ENCODE measurements at places on chromosomes 5 and 9.

DNA sequence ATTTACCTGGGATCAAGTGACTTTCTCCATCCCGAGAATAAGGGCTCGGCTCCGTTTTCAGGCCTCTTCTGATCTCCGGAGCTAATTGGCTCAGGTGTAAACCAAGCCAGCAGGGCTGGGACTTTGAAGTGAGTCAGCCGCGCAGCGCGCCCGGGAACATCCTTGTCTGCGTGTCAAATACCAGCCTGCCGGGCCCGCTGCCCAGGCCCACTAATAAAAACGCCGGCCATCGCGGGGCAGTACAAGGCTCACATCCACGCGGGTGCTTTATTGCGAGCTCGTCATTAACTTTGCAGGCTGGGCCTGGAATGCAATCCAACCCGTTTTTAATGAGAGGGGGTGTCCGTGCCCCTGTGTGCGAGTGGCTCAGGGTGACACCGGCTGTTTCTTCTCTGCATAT is 416.8 kb downstream of the IRX2 start:
- DNase-seq, result no peak

- no peak for DNase-seq
Observed at GRCh38 chr5:32043105-32043504, 131.0 kb downstream of the GOLPH3 start.

GRCh38 chr5:143085319-143085917 is 315.2 kb downstream of the ARHGAP26 start:
- DNase-seq, result peak; percentile 64

- no peak for DNase-seq
Observed at GRCh38 chr5:117652036-117652957, 1077.7 kb upstream of the SEMA6A start.

GRCh38 chr9:15306757-15307522 is at the start of gene TTC39B:
TTC39B (minus strand) TSS chr9:15307216; CDS start chr9:15307125, 91 bp downstream.
- DNase-seq, result peak; percentile 94

DNA sequence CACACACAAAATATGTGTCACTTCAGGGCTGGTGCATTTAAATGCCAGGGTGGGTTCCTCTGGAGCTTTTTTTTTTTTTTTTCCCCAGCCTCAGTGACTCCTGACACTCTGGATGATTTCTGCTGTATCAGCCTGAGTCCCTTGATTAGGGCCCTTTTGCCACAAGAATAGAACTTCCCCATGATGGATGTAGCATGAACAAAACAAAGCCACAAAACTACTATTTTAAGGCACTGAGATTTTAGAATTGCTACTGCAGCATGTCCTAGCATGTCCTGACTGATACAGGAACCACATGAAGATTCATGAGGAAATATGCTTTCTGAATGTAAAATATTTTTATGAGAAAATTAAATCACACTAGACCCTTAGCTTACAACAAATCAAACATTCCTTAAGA is 13.9 kb upstream of the ADGRD2 start:
- no peak for DNase-seq

GRCh38 chr5:149481485-149481884 is 69.8 kb downstream of the CSNK1A1 start:
- DNase-seq, result no peak

DNA sequence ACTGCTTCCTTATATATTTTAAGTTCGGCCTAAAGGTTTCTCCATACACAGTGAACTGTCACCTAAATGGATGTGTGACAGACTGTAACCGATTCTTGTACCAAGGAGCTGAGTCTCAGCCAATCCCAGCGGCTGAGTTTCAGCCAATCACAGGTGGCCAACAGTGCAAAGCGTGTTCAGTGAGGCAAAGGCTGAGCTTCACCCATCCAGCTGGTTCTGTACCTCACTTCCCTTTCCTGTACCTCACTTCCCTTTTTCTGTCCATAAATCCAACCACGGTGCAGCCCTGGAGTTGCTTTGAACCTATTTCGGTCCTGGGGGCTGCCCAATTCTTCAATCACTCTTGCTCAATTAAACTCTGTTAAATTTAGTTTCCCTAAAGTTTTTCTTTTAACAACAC is 15.7 kb upstream of the TBC1D9B start:
- DNase-seq, result no peak

DNA sequence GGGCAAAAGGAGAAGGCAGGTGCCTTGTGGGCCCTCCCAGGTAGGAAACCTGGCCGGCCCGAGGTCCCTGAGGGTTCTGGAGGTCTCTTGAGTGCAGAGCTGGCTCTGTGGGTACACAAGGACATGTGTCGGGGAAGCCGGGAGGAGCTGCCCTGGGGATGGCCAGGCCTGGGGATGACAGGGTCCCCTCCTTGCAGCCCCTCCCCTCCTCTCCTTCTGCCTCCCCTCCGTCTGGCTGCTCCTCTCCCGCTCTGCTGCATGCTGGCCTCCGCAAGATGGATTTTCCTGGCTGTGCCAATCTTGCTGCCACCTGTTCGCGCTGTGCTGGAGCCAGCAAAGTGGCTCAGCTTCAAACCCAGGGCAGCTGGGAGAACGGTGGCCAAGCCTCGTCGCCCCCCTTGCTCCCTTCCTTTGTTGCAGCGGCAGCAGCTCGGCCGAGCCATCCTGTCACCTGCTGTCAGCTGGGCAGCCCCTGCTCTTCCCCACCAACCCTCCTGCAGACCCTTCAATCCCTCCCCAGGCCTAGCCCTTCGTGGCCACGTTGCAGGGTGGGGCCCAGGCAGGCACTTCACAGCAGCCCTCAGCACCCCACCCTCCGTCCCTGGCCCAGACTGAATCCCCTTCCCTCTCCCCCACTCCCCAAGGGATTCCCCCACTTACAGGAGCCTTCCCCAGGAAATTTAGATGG is 17.6 kb upstream of the UNC5A start:
- DNase-seq, result no peak

DNA sequence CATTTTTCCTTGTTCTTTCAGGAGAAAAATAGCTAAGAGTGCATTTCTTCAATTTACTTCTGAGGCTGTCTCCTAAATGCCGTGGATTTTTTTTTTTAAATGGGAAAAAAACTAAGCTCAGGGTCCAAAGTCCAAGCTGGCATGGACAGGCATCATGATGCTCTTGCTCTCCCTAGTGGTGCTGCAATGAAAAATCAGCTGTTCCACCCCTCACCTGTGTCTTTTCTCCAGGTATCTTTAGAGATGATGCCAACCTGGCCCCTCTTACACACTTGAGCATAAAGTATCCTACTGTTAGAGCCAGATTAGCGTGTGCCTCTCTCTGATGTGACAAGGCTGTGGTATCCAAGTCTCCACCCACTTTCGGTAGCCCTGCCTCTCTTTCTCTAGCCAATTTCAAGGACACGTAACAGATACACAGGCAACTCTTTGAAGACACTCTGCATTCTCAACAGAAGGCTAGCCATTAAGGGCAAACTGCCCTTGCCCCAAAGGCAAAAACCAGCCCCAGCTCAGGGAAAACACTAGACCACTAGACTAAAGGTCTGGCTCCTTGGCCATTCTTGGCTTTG is 208.8 kb downstream of the SAXO1 start:
- DNase-seq, result no peak

GRCh38 chr5:50441493-50441955 is 436 bp upstream of the EMB start:
- DNase-seq, result no peak

DNA sequence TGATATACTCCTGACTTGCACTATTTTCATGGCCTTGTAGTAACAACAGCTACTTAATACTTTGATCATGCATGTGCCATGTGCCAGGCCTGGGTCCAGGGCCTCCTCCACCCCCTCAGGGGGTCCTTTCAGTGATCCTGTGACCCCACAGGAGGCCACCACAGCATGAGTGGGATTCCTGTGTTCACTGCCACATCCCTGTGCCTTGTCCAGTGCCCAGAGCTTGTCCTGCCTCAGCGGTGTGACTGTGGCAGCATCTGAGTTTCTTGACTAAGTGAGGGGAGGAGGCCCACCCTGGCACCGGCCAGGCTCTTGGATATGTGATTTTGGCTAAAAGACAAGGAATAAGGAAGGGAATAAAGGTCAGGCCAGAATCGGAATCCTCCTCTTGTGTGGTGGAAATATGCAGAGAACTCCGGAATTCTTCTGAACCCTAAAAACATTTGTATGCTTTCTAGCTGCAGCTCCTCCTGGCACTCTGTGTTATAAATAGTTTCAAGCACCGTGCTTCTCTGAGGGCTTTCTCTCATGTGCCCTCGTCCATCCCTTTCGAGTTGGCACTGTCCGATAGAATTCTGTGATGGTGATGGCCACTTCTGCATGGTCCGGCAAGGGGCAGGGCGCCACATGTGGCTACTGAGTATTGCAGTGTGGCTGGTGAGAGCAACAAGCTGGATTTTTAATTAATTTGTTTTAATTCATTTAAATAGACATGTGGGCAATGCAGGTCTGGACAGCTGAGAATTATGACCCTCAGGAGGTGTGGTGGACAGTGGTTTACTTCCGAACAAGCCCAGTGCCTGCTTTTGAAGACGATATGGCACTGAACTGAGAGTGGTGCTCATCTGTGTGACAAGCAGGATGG is 31.8 kb downstream of the TENT4A start:
- no peak for DNase-seq

DNA sequence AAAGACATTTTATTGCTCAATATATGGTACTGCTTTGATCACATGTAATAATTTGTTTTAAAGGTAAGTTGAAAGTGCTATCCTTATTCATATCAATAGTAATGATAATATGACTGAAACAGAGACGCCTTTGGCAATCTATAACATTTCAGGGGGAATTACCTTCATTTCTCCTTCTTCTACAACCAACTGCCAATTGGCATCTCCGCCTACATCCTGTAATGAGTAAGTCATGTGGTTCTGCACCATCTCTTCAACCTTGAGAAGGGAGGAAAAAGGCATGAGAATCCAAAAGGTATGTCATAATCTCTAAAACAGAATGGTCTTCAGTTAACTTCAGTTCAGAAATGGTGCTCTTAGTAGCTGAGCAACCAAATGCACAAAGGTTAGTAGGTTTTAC is 52.4 kb downstream of the HMGCR start:
- DNase-seq, result no peak

GRCh38 chr9:96874947-96875460 is 20.7 kb upstream of the ZNF782 start:
- peak; percentile 4 for DNase-seq

DNA sequence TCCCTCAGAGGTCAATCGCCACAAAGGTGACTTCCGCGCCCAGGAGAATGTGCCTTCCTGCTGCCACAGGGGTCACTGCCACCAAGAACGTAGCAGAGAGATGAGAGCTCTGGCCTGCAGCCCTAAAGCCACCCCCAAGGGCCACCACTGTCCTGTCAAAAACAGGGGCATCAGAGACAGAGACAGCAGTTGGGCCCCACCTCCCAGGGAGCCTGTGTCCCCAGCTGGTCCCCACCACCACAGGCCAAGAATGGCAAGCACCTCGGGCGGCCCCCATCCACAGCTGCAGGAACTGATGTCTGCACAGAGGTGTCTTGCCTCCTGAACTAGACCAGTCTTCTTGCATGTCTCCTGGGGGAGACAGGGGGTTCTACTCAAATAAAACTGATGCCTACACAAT is 5.8 kb downstream of the SPATA31E1 start:
- DNase-seq, result no peak

DNA sequence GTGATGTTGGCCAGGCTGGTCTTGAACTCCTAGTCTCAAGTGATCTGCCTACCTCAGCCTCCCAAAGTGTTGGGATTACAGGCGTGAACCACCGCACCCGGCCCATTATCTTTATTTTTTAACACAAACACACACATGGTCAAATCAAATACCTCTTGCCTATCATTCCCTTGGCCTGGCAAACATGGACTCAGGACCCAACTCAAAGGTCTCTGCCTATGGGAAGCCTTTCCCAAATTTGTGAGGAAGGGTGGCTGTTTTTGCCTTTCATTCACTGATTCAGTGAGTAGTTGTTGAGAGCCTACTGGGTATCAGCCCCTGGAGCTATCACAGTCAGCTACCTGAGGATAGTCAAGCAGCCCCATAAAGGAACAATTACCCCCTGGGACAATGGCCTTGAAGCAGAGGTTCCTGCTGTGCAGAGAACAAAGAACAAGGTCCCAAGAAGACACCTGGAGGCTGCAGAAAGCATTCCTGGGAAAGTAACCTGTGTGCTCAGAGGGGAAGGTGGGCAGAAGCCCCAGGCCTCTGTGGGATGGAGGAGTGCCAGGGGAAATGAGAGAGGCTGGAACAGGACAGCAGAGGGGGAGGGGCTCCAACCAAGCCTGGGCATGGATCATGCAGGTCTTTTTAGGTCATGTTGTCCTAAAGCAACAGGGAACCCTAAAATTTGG is 126.4 kb downstream of the CRB2 start:
- DNase-seq, result no peak

GRCh38 chr5:129377504-129377903 is 82.6 kb upstream of the ADAMTS19 start:
- no peak for DNase-seq

DNA sequence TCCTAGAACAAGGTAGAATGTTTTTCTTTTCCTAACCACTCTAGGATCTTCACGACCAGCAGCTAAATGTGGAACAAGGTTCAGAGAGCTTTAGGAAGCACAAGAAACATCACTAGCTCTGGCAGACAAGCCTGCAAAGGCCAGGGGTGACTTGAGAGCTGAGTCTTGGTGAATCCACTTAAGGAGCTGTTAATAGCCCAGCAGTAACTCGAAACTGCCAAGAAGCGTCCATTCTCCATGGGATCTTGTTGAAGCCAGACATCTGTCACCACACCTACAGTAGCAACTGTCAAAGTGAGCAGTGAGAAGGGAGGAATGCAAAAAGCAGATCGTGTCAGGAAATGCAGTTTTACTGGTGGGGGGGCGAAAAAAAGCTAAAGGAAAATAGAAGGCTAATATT is 87.2 kb downstream of the ATPSCKMT start:
- no peak for DNase-seq

GRCh38 chr9:95077766-95078370 is 239.6 kb downstream of the FANCC start:
- DNase-seq, result no peak

DNA sequence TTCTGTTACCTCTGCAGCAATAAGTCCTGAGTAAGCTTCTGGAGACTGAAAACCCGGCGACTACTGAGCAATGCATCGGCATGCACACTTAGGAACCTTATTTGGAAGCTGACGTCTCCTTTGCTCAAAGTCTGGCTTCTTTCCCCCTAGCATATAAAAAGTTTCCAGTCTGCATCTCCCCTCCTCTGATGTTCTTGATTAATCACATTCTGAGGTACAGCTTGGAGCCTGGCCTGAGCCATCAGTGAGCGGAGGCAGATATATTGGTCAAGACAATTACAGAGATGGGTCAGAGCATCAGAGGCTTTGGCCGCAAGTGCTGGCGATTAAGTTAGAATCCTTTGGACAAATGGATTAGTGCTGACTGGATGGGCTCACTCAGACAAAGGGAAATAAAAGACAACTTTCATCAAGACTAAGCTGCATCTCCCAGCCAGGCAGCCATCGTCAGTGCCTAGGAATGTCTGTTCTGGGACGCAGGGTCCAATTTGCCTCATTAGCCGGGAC is 140.7 kb downstream of the MTX3 start:
- DNase-seq, result no peak

DNA sequence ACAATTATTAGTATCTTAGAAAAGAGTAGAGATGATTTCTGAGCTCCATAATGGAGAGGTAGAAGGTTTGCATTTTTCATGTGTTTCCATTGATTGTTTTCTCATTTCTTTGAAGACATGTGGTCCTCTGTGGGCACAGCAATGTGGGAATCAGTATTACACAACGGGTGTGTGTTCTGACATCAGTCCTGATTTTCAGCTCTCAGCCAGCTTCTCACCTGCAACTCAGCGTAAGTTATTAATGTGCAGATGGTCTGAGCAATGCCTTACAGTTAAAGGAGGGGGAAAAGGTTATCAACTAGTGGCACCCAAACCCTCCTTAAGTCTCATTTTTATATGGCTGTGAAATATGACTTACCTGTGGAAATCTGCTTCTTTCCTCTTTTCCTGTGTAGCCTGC is 59.1 kb downstream of the ITGA2 start:
- no peak for DNase-seq

Measured in fibroblast of skin of back (primary cell).